T-cell (primary cell): ENCODE measurements at places on chromosomes 3 and 15. TPM values are rescaled to one million over a fixed set of nuclear protein-coding genes. Genes with fewer than 3 reads are reported as not detected.

DNA sequence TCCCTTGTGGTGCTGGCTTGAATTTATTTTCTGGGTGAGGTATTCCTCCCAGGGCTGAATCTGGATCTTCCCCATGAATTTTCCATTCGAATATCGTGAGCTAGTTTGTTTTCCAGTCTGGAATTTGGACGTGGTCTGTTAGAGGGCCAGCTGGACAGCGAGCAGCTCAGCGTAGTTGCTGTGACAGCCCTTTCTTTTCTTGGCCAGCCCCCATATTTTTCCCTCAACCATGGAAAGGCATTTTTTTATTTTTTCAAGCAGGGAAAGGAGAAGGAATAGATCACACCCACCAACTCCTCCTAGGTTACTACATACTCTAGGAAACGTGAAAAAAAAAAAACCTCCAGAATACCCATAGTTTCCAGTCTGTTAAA lies 152.0 kb downstream of the KLHL25 start:
- H3K4me3 ChIP-seq: no peak overlapping the region
- H3K27me3 ChIP-seq: no peaks in the 10 kb centered on the region
- no peak for DNase-seq

DNA sequence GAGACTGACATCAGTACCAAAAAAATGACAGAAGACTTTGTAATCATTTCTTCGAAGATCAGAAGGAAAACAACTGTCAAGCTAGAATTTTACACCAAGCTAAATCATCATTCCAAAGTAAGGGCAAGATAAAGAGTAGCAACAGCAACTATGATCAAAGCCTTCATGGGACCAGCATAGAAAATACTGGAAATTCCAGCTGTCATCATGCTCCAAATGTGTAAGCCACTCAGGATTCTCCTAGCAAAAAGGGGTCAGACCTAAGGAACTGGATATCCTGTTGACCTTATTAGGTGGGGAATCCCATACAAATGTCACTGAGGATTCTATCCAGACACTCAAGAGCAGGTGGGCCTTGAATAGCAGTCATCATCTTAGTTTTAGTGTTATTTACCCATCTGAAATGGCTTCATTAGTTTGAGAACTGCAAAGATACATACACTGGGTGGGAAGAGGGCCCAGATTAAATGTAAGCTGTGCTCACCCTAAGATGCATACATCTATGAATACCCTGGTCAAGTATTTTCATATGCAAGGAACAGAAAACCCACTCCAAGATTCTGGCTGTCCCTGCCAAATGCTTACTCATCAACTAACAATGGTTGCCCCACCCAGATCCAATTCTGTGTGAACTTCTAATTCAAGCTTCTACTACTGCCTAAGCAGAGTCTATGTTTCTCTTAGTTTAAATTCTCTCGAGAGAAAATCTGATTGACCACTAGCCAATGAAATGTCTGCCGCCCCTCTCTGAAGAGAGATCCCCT lies 33.5 kb downstream of the CLDN18 start:
- no peak for DNase-seq
- H3K36me3 ChIP-seq: no peaks in the 10 kb centered on the region
- no peaks in the 10 kb centered on the region for H3K4me1 ChIP-seq
- no peak overlapping the region for H3K27ac ChIP-seq

DNA sequence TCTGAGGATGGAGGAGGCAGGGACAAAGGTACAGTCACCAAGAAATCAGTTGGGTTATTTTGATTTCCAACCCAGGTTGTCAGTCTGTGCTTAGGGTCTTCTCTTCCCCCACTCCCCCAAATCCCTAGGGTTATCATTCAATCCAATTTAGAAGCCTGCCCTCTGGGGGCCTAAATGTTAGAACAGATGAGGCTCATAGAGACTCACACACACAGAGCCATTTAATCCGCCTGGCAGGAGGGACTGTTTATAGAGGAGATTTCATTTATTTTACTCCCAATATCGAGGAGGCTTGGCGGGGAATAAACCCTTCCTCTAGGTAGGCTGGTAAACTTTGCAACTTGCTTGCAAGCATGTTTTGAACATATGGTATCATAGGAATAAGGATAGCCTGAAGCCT lies 52.8 kb downstream of the RHCG start:
- no peak overlapping the region for H3K27ac ChIP-seq
- H3K27me3 ChIP-seq: peaks cover 5% of the 10 kb centered on the region
- no peaks in the 10 kb centered on the region for H3K4me1 ChIP-seq
- H3K4me3 ChIP-seq: no peak overlapping the region
- no peak for DNase-seq

DNA sequence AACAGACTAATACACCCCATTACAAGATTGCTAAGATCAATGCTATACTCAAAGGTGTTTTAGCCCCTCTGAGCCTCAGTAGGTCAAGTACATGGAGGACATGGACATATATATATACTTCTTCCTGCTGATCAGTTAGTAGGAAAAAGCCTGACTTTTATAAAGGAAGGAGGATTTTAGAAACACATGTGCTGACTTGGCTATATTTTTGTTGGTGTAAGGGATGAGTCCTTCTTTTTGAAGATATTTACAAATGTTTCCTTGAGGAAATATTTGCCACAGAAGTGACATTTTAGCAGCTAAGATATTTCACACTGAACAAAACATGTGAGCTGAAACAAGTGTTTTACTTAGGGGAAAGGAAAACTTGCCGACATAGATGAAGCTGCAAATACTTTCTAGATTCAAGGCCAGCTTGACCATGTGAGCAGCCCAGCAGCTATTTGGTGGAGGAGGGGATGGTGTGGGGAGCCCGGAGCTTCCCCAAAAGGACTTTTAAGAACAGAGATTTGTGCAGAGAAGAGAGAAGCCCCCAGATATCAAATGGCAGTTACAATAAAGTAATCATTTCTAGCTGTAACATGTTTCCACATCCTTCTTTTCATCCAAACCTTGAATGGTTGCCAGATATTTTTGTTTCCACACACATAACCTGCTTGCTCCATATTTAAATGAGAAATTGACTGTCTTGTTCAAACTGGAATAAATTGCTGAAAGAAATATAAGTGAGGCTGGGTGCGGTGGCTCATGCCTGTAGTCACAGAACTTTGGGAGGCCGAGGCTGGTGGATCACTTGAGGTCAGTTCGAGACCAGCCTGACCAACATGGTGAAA lies 111.7 kb upstream of the NR2F2 start:
- H3K4me1 ChIP-seq: no peaks in the 10 kb centered on the region
- H3K27ac ChIP-seq: no peak overlapping the region
- H3K27me3 ChIP-seq: no peaks in the 10 kb centered on the region
- H3K36me3 ChIP-seq: no peaks in the 10 kb centered on the region
- no peak overlapping the region for H3K4me3 ChIP-seq

DNA sequence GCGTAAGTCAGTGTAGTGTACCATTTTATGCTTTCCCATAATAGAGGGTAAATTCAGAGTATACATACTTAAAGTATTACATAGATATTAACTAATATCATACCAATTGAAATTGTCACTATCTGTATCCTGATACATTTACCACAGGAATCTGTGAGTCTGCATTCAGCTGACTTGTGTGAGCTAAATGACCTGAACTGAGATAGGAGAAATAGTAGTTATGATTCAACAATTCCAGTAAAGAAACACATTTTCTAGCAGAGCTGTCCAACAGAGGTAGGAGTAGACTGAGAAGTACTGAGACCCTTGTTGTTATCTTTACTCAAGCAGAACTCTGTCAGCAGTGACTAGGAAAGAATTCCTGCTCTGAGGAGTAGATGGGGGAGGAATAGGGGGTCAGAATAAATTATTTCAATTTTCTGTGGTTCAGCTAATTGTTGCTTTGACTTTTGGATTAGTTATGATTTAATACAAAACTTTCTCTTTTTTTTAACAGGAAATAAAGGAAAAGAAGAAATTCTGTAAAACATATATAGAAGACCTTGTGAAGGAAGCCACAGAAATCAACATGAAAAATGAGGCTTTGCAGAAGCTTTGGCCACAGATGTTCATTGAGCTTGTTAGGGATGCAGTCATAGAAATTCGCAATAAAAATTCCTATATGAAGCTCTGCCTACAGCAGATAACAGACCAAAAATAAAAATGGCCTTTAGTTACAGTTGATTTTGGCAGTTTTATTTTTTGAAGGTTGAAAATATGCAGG lies 66.2 kb upstream of the THSD4 start:
- no peak overlapping the region for H3K4me3 ChIP-seq
- no peaks in the 10 kb centered on the region for H3K4me1 ChIP-seq
- no peak for DNase-seq
- no peaks in the 10 kb centered on the region for H3K27me3 ChIP-seq
- no peaks in the 10 kb centered on the region for H3K36me3 ChIP-seq

DNA sequence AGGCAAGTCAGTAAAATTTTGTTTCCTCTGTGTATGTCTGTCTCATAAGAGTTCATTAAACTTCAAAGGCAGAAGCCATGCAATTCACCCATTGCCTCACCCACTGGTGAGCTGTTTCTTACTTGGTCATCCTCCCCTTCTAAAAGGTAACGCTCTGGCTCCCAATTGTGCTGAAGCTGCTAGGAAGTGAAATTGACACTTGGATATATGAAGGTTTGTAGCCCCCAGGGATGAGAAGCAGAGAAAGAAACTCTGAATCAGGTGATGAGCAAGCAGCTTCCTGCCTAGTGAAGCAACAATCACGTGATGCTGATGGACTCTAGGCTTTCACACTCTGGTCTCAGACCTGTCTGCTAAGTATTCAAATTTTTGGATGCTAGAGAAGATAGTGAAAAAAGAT lies 70.7 kb downstream of the CD200R1L start:
- peaks cover 30% of the 10 kb centered on the region for H3K4me1 ChIP-seq
- no peak for DNase-seq
- H3K4me3 ChIP-seq: no peak overlapping the region

DNA sequence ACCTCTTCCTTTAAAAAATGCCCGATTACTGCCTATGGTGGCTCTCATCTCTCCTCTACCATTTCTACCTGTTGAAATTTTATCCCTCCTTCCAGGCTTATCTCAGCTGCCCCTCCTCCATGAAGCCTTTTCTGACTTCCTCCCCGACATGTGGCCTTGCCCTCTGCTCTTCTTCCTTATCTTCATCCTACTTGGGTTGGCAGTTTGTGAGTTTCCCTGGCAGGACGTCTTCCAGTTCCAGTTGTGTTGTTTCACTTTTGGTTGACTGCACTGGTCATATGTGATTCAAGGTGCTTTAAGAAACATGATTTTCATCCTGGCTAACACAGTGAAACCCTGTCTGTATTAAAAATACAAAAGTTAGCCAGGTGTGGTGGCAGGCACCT lies 4.4 kb downstream of the DLL4 start:
- H3K4me3 ChIP-seq: no peak overlapping the region
- no peak for DNase-seq
- peaks cover 2% of the 10 kb centered on the region for H3K27me3 ChIP-seq
- no peak overlapping the region for H3K27ac ChIP-seq
- H3K36me3 ChIP-seq: no peaks in the 10 kb centered on the region

DNA sequence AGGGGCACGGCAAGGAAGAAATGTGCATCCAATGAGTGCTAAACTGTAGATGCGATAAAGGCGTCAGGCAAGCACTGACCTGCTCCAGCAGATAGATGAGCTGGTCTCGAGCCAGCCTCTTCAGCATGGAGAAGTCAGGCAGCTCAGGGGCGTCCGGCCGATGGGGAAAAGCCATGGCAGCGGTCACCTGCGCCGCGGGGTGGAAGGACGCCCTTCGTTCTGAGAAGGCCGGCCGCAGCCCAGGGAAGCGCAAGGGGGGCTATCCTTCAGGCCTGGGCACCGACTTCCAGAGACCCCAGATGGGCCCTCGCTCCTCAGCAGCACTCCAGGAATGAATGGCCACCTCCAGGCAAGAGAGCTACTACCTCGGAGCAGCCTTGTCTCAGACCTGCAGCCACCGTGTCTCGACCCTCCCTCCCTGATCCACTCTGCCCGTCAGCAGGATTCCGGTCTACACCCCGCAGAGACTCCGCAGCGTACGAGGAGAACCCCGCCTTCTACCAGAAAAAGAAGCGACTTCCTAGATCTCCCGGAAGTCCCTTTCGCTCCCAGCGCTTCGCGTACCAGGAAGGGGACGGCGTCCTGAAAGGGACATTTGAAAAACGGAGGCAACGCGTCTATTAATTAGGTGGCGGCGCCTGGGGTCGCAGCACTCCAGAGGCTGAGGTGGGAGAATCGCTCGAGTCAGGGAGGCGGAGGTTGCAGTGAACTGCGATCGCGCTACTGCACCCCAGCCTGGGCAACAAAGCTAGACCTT lies at the start of gene VPS33B:
Gene VPS33B, minus strand, starts transcription at position 520 of the 757 bp plus-strand sequence. Its CDS starts 345 bp downstream, at position 175.
- H3K4me3 ChIP-seq: peak within 1 kb of the TSS; percentile 99
- peak; percentile 74 for DNase-seq
- H3K27me3 ChIP-seq: no peaks in the 10 kb centered on the region
- H3K4me1 ChIP-seq: peaks cover 28% of the 10 kb centered on the region

DNA sequence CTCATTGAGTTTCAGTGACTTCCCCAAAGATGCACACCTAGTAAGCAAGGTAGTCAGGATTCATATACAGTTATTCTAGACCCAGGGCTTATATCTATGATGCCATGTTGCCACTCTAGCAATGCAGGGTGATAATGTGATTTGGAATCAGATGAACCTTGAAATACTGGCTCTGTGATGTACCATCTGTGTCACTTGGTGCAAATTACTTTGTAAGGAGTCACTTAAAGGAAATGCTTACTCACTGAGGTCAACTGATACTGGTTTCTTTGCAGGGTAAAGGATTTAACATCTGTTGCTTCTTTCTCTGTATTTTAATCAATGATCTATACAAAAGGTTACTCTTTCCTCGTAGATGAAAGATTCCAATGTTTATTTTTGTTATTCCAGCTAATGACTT lies 10.8 kb downstream of the ASB14 start:
- H3K4me1 ChIP-seq: no peaks in the 10 kb centered on the region
- no peak for DNase-seq
- H3K27ac ChIP-seq: no peak overlapping the region
- H3K27me3 ChIP-seq: no peaks in the 10 kb centered on the region
- H3K36me3 ChIP-seq: no peaks in the 10 kb centered on the region
- no peak overlapping the region for H3K4me3 ChIP-seq

DNA sequence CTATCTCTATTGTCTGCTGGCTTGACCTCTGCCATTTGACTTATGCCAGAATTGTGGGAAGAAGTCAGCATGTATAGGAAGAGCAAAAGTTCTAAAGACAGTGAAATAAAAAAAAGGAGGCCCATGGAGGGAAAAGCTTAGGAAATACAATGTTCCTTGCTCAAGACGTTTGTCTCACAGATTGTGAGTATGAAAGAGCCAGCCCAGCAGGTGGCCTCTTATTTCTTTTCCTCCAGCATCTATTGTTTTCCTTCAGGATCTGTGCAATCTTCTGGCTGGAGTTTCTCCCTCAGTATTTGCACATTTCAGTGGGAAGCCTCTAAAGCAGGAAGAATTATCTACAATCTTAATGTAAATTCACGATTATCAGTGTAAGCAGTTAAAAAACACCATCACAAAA lies 43.7 kb downstream of the ZDHHC3 start:
- peaks cover 15% of the 10 kb centered on the region for H3K36me3 ChIP-seq
- no peak overlapping the region for H3K4me3 ChIP-seq
- no peaks in the 10 kb centered on the region for H3K27me3 ChIP-seq
- no peak for DNase-seq
- no peak overlapping the region for H3K27ac ChIP-seq

GOLGA8N gene
- total RNA-seq: 8.9 TPM

IQCB1 gene
- 32.3 TPM for total RNA-seq

WDR49 gene
- 1.3 TPM for total RNA-seq

LRRIQ4 gene
- not detected for total RNA-seq

PTX3 gene
- not detected for total RNA-seq

FILIP1L gene
- 0.32 TPM for total RNA-seq

RAB7A gene
- total RNA-seq: 130 TPM

SRGAP3 gene
- 2.8 TPM for total RNA-seq
